ENCODE measurements at places on chromosomes 12 and 14.

DNA sequence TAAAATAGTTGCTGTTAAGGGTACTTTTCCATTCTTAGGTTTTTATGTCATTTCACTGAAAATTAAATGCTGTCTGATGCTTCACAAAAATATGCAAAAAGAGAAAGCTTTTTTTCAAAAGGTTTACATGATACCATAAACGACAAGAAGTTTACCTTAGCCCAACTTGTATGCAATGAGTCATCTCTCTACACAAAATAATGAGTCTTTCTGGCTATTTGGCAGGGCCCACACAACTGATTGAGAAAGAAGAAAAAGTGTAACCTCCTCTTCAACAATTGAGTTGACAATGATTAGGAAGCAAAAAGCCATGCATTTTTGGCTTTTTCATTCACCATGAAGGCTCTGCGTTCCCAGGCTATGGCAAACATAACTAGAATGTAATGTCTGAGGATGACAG is 165.4 kb upstream of the CPNE8 start:
- DNase-seq, result no peak

DNA sequence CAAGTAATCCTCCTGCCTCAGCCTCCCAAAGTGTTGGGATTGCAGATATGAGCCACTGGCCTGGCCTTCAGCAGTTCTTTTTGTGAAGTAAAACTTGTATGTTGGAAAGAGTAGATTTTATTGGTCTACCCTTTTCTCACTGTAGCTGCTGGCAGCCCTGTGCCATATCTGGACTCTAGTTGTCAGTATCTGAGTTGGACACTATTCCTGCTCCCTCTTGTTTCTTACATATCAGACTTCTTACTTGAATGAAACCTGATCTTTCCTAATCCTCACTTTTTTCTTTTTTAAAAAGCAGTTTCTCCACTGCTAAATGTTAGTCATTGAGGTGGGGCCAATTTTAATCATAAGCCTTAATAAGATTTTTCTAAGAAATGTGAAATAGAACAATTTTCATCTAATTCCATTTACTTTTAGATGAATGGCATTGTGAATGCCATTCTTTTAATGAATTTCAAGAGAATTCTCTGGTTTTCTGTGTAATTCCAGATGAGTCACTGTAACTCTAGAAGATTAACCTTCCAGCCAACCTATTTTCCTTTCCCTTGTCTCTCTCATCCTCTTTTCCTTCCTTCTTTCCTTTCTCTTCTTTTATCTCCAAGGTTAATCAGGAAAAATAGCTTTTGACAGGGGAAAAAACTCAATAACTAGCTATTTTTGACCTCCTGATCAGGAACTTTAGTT is 88.7 kb downstream of the APAF1 start:
- DNase-seq, result no peak

- DNase-seq, result no peak
These were observed 217.5 kb upstream of the LHX5 start for GRCh38 chr12:113689047-113689610.

DNA sequence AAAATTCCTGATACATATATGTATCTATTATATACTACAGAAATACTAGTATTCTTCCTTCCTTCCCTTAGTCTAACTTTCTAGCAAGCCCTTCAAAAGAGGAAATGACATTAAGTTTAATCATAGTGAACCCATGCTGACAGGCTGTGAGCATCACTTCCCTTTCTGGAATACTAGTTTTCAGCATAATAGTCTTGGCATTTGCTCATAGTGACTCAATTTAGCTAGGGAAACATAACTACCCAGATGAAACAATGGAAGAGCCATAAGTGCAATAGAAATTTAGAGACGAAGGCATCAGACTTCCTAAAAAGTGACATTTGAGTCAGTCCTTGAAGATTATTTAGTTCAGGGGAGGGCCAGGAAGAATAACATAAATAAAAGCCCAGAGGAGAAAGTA is 184.5 kb upstream of the CRY1 start:
- no peak for DNase-seq

DNA sequence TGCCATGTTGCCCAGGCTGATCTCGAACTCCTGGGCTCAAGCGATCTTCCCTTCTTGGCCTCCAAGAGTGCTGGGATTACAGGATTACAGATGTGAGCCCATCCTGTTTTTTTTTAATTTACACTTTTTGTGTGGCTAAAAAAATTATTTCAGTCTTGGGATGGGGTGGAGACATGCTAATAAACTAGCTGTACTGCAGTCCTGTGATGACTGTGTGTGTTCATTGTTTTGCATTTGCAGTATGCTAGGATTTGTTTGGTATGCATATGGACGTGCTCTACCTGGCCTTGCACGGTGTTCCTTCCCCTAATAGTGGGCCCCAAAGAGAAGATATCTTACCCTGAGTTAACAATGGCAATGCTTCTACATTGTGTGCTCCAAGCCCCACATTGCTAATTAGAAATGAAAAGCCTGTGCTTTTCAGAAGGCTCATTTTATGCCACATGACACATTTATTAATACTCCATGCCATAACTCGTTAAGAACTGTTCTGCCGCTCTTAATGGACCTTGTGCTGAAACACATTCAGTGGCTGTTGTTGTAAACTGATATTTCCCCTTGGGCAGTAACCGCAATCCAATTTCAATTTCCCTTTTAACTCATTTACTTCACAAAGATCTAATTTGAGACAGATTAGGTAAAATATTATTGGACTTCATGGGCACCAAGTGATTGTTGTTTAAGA is 86.4 kb downstream of the SCN8A start:
- DNase-seq, result no peak

DNA sequence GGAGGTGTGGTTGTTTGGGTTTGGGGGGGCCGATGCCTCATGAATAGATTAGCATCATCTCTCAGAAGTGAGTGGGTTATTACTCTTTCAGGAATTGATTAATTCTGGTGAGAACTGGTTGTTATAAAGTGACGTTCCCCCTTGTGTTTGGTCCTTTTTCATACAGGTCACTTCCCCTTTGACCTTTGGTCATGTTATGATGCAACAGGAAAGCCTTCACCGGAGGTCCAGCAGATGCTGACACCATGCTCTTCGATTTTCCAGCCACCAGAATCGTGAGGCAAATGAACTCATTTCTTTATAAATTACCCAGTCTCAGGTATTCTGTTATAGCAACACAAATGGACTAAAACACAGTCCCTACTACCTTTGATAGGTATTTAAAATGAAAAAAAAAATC is 439.4 kb downstream of the NELL2 start:
- DNase-seq, result no peak

DNA sequence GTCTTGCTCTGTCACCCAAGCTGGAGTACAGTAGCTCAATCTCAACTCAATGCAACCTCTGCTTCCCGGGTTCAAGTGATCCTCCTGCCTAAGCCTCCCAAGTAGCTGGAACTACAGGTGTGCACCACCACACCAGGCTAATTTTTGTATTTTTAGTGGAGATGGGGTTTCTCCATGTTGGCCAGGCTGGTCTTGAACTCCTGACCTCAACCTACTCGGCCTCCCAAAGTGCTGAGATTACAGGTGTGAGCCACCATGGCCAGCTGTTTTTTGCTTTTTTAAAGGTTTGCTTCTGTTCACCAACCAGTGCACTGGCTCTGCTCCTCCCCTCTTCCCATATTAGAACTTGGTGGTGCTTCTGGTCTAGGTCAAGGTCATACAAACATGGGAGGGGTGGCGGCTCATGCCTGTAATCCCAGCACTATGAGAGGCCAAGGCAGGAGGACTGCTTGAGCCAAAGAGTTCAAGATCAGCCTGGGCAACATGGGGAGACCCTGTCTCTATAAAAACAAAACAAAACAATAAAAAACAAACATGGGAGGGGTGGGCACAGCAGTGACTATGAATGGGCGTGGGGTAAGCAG is 20.4 kb upstream of the PAPOLA start:
- DNase-seq, result no peak

- peak; percentile 61 for DNase-seq
These were observed at the start of gene FAR2 for GRCh38 chr12:29148911-29149690. Gene FAR2, plus strand, starts transcription at chr12:29149278. Its CDS starts 121,172 bp downstream, at chr12:29270450.

DNA sequence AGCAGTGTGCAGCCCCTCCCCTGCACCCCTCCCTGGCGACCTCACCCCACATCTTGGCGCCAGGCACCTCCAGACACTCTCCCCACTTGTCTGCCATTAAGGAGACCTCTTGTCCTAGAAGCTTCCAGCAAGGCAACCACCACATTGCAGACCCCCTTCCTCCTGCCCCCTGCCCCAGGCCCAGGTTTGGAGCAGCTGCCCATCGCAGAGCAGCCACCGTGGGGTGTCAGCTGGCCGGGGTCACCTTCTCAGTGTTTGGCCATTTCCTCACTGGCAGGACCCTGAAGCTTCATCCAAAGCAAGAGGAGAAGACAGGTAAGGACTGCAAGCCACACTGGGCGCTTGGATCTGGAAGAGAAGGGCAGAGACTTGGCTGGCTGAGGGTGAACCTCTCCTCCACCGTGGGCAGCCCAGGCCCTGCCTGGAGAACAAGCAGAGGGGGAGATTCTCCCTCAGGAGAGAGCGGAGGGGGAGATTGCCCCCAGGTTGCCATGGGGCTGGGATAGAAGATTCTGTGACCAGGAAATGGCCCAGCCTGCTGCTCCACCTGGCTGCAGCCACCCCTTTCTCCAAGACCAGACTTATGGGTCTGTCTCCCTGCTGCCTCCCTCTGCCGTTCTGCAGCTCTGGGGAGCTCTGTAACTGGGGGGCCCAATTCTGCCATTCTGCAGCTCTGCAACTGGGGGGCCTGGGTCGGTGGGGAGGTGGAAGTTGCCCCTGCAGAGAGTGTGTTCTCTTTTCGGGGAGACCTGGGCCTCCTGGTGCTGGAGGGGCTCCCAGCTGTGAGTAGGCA is 72.9 kb upstream of the C14orf180 start:
- DNase-seq, result no peak

DNA sequence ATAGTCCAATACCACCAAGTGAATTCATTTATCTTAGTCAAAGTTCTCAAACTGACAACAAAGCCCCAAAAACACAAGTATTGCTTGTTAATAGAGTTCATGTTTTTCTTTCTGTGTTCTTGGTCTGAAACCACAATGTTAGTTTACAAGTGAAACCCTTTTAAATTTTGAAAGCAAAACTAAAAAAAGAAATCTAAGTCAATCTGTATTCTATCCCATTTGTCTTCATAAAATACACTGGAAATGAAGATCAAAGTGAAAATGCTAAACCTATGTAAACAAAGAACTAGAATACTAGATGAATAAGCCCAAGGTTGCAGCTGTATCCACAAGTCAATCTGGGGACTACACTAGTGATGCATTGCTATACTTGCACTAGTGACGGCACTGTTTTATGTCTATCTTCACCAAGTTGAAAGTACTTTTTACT is 10.4 kb downstream of the MAP4K5 start:
- DNase-seq, result no peak

DNA sequence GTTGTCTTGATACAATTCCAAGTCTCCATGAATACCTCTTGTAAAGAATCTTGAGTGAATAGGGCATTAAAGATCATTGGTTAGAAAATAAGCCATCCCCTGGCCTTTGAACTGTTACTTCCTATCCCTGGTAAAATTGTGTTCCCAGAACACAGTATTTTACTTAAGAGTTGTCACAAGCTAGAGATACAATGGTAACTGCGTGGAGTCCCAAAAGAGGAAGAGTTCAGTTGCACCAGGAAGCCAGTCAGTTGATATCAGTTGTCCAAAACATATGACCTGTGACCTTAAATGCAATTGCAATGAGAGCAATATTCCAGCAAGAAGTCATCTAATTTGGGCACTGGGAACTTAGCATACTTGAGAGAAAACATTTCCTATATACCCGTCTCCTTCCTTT is 117.3 kb downstream of the NEDD1 start:
- no peak for DNase-seq

GRCh38 chr12:110742096-110742717 is 484 bp downstream of the PPP1CC start:
- peak; percentile 68 for DNase-seq

DNA sequence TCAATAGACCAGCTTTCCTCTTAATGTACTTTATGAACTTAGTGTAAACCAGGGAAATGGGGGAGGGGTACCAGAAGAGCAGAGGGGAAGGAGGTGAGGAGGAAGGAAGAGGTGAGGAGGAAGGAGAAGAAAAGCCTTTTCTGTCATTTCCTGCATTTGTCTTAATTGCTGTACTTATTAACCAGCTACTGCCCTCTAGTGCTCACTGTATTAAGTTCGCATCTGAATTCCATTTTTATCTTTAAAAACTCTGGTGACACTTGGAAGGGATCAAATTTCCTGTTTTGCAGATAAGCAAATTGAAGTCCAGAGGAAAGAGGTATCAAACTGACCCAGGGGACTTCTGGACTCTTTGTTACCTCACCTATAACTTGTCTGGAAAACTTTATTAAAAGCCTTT is 22.2 kb downstream of the MANSC1 start:
- DNase-seq, result peak; percentile 23

DNA sequence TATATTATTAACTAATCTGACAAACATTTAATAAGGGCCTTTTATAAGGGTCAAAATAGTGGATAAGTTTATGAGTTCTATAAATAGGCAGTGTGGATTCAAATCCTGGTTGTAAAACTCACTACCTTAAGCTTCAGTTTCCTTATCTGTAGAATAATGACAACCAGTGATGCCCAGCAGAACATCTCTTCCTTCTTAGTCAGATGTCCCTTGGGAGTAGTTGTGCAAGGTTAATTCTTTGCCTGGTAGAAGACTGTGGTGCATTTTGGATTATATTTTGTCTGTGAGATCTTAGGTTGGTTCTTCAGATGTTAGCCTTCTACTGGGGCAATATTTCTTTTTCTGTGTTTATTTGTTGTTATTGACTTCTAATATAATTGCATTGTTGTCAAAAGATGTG is 59.5 kb downstream of the ARID2 start:
- no peak for DNase-seq

- no peak for DNase-seq
These were observed 91.7 kb downstream of the STXBP6 start for GRCh38 chr14:24958271-24958670.

DNA sequence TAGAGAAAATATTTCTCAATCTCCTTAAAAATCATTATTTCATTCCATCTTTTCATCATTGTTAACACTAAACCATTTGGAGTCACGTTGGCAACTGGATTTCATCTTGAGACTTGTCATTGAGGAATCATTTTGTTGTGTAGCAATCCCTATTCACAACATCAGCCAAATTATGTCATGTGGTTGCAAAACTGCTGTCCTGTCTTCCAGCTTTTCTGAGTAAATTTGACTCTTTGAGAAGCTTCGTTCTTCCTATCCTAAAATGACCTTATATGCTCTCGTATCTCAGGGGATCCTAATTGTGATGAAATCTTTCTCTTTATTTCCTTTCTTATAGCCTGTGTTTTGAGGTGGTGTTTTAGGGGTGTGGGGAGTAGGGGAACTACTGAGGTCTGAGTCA is 30.6 kb upstream of the KICS2 start:
- DNase-seq, result peak; percentile 92

DNA sequence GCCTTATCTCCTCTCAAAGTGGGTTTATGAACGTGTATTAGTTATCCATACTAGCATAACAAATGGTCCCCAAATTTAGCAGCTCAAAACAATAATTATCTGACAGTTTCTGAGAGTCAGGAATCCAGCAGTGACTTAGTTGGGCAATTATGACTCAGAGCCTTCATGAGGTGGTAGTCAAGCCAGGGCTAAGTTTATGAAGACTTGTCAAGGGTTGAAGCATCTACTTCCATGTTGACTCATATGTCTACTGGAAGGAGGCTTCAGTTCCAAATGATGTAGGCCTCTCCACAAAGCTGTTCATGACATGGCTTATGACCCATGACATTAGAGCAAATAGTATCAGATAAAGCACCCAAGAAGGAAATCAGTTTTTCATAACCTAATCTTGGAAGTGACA is 73.2 kb downstream of the IPO8 start:
- DNase-seq, result no peak

Data from lung (tissue), 17 donors.